ENCODE measurements at places on chromosomes 1 and 21. TPM values are rescaled to one million over a fixed set of nuclear protein-coding genes. Genes with fewer than 3 reads are reported as not detected.

The TNFAIP8L2 gene
- total RNA-seq = not detected

The OR2L13 gene
- total RNA-seq = not detected

The FAM167B gene
- 7.1 TPM for total RNA-seq

The HIVEP3 gene
- total RNA-seq = 0.57 TPM

- H3K27ac ChIP-seq = no peak overlapping the region
- H3K27me3 ChIP-seq = peaks cover 18% of the 10 kb centered on the region
- DNase-seq = no peak
- peak overlapping the region; percentile 65 for H3K4me3 ChIP-seq
These were observed 1.1 kb upstream of the TRIM62 start for GRCh38 chr1:33182896-33183295.

DNA sequence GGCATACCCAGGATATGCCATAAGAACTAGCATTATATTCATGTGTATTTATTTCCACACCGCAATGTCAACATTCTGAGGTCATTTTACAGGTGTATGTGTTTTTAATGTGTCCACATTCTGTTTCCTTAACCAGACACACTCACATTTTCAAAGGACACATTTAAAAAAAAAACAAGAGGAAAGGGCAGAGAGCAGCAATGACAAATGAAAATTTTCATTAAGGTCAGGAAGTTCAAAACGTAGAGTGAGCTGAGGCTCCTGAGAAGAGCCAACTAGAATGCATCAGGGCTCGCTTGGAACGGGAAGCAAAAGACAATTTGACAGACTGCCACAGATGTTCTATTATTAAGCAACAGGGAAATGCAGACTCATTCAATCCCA, 4.8 kb upstream of the GNPAT start:
- no peak overlapping the region for H3K27ac ChIP-seq
- DNase-seq = no peak
- peaks cover 9% of the 10 kb centered on the region for H3K36me3 ChIP-seq
- no peak overlapping the region for H3K4me3 ChIP-seq

- H3K27me3 ChIP-seq = no peaks in the 10 kb centered on the region
- H3K36me3 ChIP-seq = peaks cover 60% of the 10 kb centered on the region
- no peak overlapping the region for H3K4me3 ChIP-seq
- DNase-seq = no peak
- no peaks in the 10 kb centered on the region for H3K4me1 ChIP-seq
These were observed 124.9 kb downstream of the ITSN1 start for GRCh38 chr21:33767236-33767635.

DNA sequence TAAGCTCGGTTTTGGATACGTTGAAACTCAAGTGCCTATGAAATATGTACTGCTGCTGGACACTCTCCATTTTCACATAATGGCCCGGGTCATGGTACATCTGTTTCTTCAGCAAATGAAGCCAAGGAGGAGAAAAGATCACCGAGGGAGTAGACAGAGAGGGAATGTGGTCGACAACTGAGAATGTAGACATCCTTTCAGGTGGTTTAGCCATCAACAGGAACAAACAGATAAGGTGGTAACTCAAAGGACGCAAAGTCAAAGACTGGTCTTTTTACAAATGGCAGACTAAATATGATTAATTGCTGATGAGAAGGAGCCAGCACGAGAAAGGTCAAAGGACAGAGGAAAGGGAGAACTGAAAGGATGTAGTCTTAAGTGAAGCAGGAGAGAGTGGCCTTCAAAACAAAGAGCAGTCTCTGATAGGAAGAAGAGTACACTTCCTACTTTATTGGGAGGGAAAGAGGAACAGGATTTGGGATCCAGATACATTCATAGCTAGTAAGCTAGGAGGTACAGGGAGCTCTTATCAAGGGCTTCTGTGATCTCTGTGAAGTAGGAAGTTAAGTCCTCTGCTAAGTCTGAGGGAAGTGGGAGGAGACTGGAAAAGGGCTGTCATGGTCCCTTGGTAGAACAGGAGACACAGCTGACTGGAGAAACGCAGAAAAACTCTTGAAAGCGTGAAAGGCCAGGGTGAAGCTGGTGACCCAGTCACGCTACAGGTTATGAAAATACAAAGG, 28.3 kb downstream of the NUP133 start:
- H3K27me3 ChIP-seq = no peaks in the 10 kb centered on the region
- DNase-seq = no peak
- no peaks in the 10 kb centered on the region for H3K4me1 ChIP-seq

GRCh38 chr1:205416322-205416721, 5.5 kb downstream of the LEMD1 start:
- DNase-seq = no peak
- H3K4me1 ChIP-seq = peaks cover 8% of the 10 kb centered on the region
- H3K27ac ChIP-seq = no peak overlapping the region
- H3K4me3 ChIP-seq = no peak overlapping the region

- H3K27ac ChIP-seq = no peak overlapping the region
- H3K27me3 ChIP-seq = 0 out of 2 replicates have a peak, but pooled peaks cover 4% of the 10 kb centered on the region
- peaks cover 19% of the 10 kb centered on the region for H3K36me3 ChIP-seq
- no peak for DNase-seq
These were observed 10.3 kb downstream of the CLIC6 start for GRCh38 chr21:34679051-34679450.

GRCh38 chr21:45302082-45303061, 14.7 kb upstream of the POFUT2 start:
- H3K4me3 ChIP-seq = no peak overlapping the region
- H3K4me1 ChIP-seq = no peaks in the 10 kb centered on the region
- no peaks in the 10 kb centered on the region for H3K36me3 ChIP-seq
- no peak for DNase-seq
- H3K27ac ChIP-seq = no peak overlapping the region
- no peaks in the 10 kb centered on the region for H3K27me3 ChIP-seq

DNA sequence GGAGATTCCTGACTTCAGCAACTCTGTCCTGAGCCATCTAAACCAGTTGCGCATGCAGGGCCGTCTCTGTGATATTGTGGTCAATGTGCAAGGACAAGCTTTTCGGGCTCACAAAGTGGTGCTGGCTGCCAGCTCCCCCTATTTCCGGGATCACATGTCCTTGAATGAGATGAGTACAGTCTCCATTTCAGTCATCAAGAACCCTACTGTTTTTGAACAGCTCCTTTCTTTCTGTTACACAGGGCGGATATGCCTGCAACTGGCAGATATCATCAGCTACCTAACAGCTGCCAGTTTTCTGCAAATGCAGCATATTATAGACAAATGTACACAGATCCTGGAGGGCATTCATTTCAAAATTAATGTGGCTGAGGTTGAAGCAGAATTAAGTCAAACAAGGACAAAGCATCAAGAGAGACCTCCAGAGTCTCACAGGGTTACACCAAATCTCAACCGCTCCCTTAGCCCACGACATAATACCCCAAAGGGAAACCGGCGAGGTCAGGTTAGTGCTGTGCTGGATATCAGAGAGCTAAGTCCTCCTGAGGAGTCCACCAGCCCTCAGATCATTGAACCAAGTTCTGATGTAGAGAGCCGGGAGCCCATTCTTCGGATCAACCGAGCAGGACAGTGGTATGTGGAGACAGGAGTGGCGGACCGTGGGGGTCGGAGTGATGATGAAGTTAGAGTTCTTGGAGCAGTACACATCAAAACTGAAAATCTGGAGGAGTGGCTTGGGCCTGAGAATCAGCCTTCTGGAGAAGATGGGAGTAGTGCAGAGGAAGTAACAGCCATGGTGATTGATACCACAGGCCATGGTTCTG, 2.3 kb downstream of the ZBTB37 start:
- H3K36me3 ChIP-seq = peaks cover 54% of the 10 kb centered on the region
- no peak for DNase-seq
- H3K27ac ChIP-seq = no peak overlapping the region
- peak overlapping the region; percentile 36 for H3K4me3 ChIP-seq

Measured in WTC11 (cell line).